Activated CD4-positive, alpha-beta T cell treated with anti-CD3 and anti-CD28 coated beads for 4 hours (primary cell): ENCODE measurements at places on chromosomes 5 and 9.

GRCh38 chr5:81949462-81949861 is 22.4 kb upstream of the ATG10 start:
- DNase-seq: no peak

GRCh38 chr9:117437283-117437682 is 22.4 kb upstream of the ASTN2 start:
- no peak for DNase-seq

DNA sequence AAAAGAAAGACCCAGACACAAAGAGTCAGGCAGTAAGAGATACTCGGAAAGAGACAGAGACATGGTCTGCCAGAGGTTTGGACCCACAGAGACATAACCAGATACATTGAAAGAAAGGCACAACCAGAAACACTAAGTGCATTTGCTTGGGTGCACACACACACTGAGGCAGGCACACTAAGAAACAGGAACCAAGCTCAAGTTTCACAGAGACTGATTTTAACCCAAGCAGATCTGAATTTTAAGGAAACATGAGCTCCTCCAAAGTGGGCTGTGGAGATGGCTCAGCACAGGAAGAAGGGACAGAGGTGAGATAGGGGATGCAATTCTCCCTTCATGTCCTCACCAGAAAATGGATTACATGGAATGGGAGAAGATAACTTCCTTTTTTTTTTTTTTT is 9.5 kb downstream of the AQP3 start:
- DNase-seq: no peak

DNA sequence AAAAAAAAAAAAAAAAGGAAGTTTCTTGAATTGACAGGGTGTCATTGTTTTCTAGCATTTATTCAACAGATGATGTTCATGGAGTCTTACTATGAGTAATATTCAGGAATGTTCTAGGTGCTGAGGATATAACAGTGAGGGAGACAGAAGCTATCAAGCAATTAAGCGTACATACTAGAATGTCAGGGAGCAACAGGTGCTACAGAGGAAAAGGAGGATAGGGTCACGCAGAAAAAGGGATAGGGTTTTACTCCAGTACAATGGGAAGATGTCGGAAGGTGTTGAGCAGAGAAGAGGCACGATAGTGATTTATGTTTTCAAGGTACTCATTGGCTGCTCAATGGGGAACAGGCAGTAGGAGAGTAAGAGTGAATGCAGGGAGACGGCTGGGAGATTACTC is 6.6 kb upstream of the RASGRF2 start:
- no peak for DNase-seq

DNA sequence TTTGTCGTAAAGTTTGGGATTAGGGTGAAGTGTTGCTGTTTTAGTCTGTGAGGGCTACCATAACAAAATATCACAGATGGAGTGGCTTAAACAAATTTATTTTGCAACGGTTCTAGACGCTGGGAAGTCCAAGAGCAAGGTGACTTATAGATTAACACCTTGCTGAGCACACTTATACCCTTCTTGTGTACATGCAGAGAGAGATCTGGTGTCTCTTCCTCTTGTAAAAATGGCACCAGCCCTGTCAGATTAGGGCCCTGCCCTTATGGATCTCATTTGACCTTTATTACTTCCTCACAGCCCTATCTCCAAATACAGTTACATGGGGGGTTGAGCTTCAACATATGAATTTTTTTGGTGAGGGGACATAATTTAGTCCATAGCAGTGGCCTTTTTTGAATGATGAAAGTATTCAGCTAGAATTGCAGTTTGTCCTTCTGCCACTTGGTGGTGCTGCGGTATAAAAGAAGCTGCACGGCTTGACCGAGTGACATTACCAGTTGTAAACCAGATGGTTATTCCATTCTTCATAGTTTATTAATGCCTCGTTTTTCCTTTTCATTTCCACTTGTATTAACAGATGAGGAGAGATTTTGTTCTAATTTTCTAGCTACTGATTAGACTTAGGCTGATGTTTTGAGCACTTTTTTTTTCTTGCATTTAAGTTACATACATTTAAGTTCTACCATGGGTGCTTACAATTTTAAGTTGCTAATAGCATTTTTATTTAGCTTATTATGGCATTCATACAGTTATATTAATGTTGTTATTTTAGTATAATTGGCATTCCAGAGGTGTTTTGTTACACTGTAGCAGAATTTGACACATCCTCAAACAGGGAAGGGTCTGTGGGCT is 19.4 kb downstream of the DCP2 start:
- peak; percentile 62 for DNase-seq

DNA sequence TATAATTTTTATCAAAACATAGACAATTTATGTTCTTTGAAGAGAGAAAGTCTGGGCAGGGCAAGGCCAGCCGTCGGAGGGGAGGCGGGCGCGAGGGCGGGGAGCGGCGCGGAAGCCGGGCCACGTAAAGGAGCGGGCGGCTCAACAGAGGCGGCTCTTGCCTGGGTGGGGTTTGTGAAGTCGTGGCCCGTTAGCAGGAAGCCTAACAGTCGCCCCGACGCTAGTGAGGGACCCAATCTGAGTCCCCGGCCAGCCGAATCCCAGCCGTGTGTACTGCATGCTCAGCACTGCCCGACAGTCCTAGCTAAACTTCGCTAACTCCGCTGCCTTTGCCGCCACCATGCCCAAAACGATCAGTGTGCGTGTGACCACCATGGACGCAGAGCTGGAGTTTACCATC is 1129.2 kb downstream of the CDH9 start:
- DNase-seq: no peak

- DNase-seq: no peak
Observed at GRCh38 chr9:106622164-106622487, 240.8 kb upstream of the ZNF462 start.

- no peak for DNase-seq
Observed at GRCh38 chr9:88952086-88952615, 39.1 kb upstream of the S1PR3 start.

DNA sequence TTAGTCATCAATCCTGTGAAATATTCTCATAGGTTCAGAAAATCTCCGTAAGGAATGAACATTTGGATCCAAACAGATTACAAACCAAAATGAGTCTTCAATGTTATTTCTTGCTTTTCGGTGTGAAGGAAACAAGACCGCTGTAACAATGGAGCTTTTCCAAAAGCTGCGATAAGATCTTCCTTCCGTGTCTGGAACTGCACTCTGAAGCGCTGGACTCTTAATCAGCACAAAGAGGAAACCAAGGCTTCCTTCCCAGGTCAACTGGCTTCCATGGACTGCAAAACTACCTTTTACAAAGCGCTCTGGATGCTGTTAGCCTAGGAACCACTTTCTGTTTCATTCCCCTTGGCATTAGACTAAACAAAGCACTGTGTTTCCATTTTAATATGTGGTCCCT is 137.9 kb upstream of the BASP1 start:
- DNase-seq: no peak

DNA sequence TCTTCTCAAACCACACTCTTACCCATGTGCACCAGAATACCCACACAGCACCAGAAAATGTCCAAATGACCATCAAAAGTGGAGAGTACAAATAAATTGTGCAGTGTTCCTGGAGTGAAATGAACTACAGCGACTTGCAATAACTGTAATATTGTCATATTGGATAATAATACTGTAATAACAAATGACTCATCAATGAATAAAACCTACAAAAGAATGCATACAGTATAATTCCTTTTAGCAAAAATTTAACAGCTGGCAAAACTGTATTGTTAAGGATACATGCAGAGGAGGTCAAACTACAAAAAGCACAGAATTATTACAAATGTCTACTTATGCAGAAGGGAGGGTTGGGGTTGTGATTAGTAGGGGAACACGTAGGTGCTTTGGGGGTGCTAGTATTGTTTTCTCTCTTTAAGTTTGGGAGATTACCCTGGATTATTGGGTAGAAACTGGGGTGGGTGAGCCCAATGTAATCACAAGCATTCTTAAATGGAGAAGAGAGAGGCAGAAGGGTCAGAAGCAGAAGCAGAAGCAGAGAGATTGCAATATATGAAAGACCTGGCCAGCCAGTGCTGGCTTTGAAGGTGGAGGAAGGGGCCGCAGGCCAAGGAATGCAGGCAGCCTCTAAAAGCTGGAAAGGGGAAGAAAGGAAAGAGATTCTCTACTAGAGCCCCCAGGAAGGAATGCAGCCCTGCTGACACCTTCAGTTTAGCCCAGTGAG is 21.8 kb downstream of the IRF1 start:
- DNase-seq: no peak

GRCh38 chr5:143536364-143536763 is 132.9 kb upstream of the NR3C1 start:
- DNase-seq: no peak

GRCh38 chr5:159424123-159424522 is 93.8 kb upstream of the IL12B start:
- DNase-seq: no peak

- no peak for DNase-seq
Observed at GRCh38 chr5:124182133-124182532, 564.3 kb downstream of the ZNF608 start.

GRCh38 chr9:95246547-95246946 is 71.0 kb downstream of the FANCC start:
- DNase-seq: no peak

GRCh38 chr5:144201588-144201987 is 30.9 kb downstream of the KCTD16 start:
- DNase-seq: no peak

- no peak for DNase-seq
Observed at GRCh38 chr5:61999371-61999770, 306.6 kb upstream of the KIF2A start.

DNA sequence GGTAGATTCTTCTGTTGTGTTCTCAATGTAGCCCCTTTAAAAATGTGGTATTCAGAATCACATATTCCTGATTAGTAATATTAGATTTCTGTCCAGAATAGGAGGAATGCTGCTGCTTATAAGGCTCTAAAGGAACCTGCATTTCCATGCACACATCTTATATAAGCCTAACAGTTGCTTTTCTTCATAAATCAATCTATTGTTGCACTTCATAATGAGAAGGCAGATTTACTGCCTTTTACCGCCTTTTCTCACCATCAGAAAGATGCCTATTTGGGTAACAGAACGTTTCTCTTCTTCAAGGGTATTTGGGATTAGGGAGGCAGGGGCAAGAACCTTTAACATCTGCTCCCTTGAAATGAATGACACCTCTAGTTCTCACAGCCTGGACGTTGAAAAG is 243.4 kb downstream of the MLLT3 start:
- no peak for DNase-seq

GRCh38 chr9:4842734-4843133 is 50.0 kb downstream of the RCL1 start:
- DNase-seq: no peak

GRCh38 chr5:170662966-170663365 is 120.6 kb upstream of the GABRP start:
- DNase-seq: no peak

DNA sequence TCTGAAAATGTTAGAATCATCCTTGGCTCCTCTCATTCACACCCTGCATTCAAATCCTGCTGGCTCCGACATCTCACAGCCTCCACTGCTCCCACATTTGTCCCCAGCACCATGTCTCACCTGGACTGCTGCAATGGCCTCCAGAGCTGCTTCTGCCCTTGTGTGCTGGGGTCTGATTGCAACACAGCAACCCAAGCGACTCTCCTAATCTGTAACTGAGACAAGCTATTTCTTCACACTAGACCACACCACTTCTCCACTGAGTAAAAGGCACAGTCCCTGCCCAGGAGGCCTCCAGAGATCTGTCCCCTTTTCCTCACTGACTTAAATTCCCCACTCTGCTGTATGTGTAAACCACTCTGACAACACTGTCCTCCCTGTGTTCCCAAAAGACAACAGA is 151.1 kb upstream of the TAS2R1 start:
- DNase-seq: no peak

DNA sequence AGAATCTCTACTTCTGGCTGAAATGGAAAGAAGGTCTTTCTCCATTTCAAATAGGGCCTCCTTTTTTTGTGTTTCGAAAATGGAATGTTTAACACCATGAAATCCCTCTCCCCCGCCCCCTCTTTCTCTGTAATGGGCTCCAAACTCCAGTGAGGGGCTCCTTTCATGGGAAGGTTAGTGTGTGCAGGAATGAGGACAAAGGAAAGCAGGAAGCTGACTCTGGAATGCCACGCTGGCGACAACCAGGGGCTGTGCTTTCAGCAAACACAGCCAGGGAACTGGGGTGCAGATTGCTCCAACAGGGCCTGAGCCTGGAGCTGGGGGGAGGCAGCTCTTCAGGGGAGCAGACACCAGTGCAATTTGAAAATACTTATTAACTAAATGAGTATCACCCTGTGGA is 82.8 kb downstream of the CRB2 start:
- no peak for DNase-seq

GRCh38 chr5:141503681-141504080 is 14.8 kb downstream of the PCDHGC5 start:
- DNase-seq: no peak

DNA sequence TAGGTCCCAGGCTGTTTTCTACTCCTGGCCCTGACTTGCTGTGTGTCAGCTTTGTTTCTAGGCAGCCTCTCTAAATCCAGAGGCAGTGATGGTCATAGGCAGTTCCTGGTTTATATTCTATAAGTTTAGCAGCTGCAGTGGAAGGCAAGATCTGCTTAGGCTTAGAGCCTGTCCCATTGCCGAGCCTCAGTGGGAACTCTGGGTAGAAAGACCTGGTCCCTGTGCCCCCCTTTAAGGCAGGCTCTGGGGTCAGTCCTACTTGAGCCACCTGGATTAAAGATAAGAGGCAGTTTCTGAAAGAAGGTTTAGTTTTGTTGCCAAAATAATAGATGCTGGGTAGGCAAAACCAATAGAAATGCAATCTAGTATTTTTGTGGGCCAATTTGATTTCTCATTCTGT is 13.6 kb downstream of the MCCC2 start:
- DNase-seq: no peak

GRCh38 chr9:88680505-88681160 is 145.7 kb downstream of the NXNL2 start:
- DNase-seq: no peak

GRCh38 chr5:111223101-111223786 is 940 bp upstream of the CAMK4 start:
- peak; percentile 25 for DNase-seq

GRCh38 chr9:27534658-27535209 is 5.1 kb upstream of the MOB3B start:
- DNase-seq: no peak

- no peak for DNase-seq
Observed at GRCh38 chr9:32992595-32993238, 8.7 kb downstream of the APTX start.

DNA sequence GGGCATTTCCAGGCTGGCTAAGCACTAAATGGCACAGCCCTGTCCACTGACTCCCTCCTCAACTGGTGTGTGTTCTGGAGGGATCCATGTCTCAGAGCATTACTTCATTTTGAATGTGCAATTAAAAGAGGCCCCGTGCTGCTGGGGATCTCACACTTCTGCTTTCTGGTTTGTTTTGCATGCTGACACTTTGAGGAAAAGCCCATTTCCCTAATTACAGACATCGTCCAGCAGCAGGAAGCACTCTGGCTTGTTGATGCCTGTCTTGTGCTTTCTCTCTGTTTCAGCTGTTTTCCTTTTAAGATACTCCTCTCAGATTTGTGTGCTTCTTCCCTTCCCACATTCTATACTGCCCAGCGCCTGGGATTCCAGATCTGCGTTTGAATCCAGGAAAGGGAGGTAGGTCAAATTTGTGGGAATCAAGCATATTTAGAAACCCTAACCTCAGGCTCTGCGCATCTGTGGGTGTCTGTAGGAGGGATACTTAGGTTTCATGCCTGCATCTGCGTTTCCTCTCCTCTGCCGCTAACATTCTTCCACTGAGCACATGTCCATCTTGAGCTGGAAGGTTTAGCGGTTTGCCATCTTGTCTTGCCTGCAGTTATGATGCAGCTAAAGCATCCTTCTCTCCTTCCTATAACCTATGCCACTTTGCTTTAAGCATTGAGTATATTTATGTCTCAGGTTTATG is 25.7 kb downstream of the SYK start:
- DNase-seq: no peak
